ENCODE measurements at places on chromosomes 11 and 22.

DNA sequence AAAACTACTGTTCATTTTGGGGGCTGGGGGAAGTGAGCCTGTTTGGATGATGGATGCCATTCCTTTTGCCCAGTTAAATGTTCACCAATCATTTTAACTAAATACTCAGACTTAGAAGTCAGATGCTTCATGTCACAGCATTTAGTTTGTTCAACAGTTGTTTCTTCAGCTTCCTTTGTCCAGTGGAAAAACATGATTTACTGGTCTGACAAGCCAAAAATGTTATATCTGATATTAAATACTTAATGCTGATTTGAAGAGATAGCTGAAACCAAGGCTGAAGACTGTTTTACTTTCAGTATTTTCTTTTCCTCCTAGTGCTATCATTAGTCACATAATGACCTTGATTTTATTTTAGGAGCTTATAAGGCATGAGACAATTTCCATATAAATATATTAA, 87.1 kb upstream of the BIRC3 start:
- no peak for DNase-seq

GRCh38 chr11:128086794-128087193, 500.6 kb downstream of the ETS1 start:
- no peak for DNase-seq

DNA sequence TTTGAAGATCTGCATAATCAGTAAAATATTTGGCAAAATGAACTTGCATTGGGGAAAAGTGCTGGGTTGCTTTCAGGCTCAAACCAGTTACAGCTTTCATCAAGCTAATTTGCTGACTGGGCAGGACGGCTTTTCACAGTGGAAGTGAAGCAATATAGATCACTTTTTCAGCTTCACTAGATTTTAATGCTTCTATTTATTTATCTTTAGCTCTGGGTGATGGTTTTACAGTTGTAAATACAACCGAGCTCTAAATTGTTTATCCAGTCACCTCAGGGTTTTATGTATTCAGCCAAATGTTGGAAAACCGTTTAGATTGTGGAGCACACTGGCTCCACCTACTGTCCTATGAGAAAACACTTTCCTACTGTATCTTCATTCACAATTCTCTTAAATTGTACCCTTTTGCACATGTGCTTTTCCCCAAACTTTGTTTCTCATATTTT, 58.2 kb downstream of the ACER3 start:
- DNase-seq, result peak; percentile 57

GRCh38 chr11:106879029-106879428, 139.2 kb downstream of the GUCY1A2 start:
- DNase-seq, result no peak

DNA sequence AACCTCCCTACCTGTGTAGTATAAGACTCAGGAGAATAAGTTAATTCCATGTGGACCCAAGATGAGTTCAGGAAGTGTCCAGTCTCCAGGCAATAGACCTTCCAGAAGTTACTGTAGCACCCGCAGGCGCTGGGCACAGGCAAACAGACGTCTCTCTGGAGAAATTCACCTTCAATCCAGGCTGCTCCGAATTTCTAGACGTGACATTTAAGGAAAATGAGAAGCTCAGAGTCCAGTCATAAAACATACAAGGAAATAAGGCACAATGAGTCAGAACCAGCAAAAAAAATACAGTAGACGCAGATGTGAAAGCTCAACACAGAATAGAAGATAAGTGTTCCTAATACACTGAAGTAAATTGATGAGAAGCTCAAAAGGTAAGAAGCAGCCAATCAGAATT, 14.2 kb downstream of the NADSYN1 start:
- DNase-seq, result no peak

GRCh38 chr11:115391598-115391997, 112.6 kb downstream of the CADM1 start:
- peak; percentile 32 for DNase-seq

DNA sequence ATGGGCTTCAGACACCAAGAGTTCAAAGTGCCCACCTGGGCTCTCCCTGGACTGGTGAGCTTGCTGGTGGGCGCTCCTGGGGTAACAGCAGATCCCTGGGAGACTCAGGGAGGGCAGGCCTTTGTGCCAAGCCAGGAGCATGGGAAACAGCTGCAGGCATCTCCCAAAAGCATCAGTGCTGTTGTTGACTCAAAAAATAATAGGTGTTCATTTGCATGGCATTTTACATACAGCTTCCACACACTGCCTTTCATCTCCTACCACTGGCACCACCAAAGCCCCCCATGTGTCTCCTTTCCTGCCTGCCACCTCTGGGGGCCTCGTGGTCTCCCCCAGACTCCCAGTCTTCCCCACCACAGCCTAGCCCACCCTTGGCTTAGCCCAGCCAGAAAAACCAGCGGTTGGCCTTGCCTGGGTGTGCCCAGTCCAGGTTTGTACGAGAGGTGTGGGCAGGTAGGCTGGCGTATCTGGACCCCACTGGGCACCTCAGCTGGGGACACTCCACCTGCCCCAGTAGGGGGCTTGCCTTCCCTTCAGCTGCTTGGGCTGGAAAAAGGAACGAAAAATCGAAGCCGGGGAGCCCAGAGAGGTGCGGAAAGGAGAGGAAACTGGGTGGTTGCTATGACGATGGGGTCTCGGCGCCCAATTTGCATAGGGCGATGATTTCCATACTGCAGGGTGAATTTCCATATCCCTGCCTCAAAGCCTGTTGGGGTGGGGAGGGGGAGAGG, 15.0 kb downstream of the POU2F3 start:
- DNase-seq, result no peak

DNA sequence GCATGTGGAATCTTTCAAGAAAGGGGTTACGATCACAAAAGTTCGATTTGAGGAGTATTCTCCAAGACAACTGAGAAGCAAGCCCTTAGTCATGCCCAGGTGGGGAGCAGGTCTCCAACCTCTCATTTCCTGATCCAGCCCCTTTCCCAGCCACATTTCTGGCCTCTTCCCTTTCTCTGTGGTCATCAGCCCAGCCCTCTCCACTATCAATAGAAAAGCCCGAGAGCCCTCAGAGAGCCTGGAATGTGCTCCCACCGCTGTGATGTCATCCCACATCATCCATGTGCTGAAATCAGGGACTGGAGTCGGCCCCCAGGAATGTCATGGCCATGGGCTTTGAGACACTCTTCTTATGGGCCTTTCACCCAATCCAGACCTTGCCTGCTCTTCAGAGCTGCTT, 62.6 kb downstream of the KCNJ1 start:
- no peak for DNase-seq

- DNase-seq, result no peak
Observed at GRCh38 chr22:37314315-37315074, 32.2 kb downstream of the CYTH4 start.

GRCh38 chr11:2810411-2811205, 75.0 kb downstream of the CDKN1C start:
- no peak for DNase-seq

DNA sequence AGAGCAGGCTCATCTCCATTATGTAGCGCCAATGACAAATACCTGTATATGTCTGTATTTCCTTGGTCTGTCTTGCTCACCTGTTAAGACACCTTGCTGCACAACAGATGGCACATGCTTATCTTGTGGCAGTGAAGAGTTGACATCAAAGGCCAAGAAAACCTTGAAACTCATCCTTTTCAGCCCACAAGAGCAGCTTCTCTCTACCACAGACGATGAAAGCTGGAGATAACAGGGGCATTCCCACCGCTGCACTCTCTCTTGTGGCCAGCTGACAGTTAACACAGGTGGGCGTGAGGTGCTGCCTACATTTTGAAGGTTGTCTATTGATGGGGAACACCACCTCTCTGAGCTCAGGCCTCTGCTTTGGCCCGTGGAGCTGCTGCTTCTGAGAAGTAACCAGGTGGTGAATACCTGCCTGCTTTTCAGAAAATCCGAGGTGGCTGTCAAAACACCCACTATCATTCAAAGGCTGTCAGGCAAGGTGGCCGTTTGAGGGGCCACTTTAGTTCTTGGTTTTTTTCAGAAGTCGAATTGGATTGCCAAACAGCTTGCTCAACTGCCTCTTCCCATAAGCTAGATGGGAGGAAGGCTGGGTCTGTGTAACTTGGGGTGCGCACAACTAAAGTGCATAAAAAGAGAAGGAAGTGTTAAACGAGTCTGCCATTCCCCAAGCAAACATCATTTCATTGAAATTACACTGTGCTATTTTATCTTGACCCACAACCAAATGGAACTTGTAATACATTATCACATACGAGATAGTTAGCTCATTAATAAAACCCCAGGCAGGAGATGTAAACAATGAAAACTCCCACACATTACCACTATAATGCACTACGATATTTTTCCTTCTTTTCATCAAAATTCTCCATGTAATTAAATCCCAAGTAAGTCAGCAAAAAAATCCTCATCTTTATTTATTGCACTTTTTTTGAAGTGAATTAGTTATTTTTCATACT, 87.1 kb upstream of the RAG2 start:
- no peak for DNase-seq

GRCh38 chr11:69538854-69539253, 57.4 kb downstream of the LINC01488 start:
- no peak for DNase-seq

- no peak for DNase-seq
Observed at GRCh38 chr11:121439337-121439736, 12.8 kb upstream of the SORL1 start.

DNA sequence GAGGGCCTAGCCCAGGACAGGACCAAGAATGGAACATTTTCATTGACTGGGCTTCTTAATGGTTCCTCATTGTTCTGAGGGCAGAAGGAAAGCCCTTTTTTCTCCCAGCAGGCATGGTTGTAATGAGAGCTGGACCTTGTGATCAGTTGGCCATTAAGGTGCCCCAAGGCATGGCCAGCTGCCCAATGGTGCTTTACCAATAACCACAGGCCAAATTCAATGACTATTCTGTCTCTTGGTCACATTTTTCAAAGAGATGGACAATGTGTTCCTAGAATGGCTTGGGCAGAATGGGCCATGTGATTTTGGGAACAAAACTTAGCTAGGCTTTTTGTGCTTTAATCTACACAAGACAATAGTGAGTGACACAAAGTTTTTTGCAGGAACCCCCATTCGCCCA, 7.3 kb downstream of the NAV2 start:
- DNase-seq, result no peak

DNA sequence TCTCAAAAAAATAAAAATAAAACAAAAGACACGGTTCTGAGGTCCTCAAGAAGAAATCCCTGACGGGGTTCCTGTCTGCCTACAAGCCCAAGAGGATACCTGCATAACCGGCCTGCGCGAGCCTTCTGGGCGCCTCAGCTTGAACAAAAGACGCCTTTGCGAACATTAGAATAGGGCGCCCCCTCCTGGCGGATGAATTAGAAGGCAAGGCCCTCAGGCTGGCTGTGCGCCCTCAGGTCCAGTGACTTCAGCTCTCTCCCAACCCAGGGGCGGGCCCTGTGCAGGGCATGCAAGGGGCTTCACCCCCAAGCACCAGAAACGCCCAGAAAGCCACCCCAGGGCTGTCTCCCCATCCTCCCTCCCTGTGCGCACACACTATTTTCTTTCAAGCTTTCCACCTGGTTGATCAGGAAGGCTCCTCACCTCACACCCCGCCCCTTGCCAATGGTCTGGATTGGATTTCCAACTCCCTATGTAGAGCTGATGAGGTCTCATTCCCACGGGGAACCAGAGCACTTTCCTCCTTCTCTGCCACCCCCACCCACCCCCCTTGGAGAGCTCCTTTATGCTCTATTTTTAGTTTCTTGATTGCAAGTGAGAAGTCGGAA, 273.3 kb downstream of the BUD13 start:
- DNase-seq, result peak; percentile 18

GRCh38 chr11:27158456-27159334, 118.1 kb downstream of the BBOX1 start:
- peak; percentile 72 for DNase-seq

- no peak for DNase-seq
Observed at GRCh38 chr11:85955531-85955930, 100.3 kb downstream of the CCDC83 start.

- no peak for DNase-seq
Observed at GRCh38 chr11:36002196-36002595, 58.3 kb downstream of the LDLRAD3 start.

GRCh38 chr11:19680829-19681368, 31.7 kb upstream of the NAV2 start:
- DNase-seq, result no peak

GRCh38 chr11:41921746-41922390, 462.4 kb upstream of the LRRC4C start:
- no peak for DNase-seq

GRCh38 chr11:94858012-94858705, 90.0 kb downstream of the AMOTL1 start:
- no peak for DNase-seq

DNA sequence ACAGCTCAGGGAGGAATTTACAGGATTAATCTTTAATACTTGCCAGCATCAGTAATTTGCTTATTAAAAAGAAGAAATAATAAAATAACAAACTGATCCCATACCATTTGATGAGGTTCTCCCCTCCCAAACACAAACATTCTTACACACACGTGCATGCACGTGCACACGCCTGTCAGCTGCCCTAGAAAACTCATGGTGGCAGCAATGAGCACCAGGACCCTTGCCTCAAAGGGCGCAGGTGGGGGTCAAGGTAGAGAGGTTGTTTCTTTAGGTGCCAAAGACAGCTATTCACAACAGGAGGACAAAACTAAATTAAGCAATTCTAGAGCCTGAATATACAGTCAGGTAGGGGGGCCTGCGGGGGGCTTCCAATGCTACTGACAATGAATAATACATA, 219.3 kb downstream of the BUD13 start:
- no peak for DNase-seq

DNA sequence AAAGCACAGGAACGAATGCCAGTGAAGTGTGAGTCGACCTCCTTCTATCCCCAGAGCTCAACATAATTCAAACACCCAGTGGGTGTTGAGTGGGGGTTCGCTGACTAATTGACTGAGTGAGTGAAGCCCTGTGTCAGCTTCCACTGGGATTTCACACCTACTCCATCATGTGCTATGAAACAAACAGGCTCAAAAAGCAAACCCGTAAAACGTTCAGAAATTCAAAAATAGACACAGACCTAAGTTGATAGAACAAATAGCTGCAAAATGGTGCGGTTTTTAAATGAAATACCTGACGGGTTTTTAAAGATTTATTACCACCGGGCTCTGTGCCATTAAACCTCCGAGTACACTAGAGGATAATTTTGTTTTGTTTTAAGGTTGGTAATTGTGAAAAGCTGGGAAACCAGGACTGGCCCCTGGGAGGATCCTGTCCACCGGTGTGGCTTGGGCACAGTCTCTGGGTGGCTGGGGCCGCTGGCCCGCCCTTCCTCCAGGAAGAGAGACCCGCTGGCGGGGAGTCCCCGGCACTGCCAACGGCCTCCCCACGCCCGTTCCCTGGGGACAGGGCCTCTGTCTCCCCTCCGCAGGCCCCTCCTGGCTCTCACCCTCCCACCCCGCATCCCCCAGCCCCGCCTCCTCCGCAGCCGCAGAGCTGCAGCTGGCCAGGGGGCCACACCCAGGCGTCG, 13.6 kb downstream of the KCNJ5 start:
- peak; percentile 10 for DNase-seq

DNA sequence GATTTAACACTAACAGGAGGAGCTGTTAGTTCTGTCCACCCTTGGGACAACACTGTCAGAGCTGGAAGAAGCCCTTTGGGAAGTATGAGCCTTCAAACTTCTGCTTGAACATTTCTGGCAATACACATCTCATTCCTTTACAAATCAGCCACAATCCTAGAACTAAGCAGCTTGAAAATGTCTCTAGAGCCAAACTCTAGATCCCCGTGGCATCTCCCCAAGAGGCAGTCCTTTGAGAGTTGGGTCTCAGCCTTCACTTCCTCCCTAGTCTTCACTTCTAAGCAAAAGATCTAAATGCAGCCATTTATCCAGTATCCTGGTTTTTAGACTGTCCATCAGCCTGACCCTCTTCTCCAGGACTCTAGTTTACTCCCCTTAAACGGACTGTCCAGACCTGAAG, 26.9 kb downstream of the ARFGAP2 start:
- DNase-seq, result no peak

Data from SK-N-DZ (cell line).